ENCODE measurements at places on chromosomes 6 and 20.

- DNase-seq: peak; percentile 45
These were observed 60.5 kb downstream of the RSPH3 start for GRCh38 chr6:158939255-158940159.

- DNase-seq: no peak
These were observed 52.1 kb downstream of the YTHDF1 start for GRCh38 chr20:63163596-63164483.

- DNase-seq: no peak
These were observed 98.9 kb downstream of the IRF4 start for GRCh38 chr6:490251-491037.

- DNase-seq: peak; percentile 56
These were observed 5.6 kb upstream of the SYNE1 start for GRCh38 chr6:152642578-152643375.

GRCh38 chr20:12925863-12926793 is 82.6 kb upstream of the SPTLC3 start:
- DNase-seq: no peak

DNA sequence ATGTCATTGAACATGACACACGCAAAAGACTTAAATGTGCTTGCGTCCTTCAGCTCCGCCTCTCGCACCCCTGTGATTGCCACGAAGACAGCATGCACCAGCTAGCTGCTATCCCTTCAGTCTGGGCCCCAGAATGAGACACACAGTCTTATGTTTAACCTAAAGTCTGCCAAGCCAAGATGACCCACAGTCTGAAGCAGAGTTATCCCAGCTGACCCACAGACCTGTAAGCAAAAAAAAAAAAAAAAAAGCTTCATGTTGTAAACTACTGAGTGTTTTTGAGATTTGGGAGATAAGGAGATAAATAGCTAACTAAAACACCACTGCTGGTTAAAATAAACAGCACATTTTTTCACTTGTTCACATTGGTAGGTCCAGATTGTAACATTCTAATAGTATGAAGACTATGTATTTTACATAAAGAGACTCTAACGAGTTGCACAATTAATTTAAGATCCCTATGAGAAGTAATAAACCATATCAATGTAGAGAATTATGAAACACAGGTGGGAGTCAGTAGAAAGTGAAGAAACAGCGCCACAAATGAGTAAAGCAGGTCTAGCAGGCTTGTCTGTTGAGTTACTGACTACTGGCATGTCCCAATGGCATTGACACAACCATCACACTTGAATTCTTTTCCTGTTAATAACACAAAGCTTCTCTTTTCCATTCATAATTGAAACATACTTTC is 47.4 kb upstream of the CCDC28A start:
- DNase-seq: no peak

DNA sequence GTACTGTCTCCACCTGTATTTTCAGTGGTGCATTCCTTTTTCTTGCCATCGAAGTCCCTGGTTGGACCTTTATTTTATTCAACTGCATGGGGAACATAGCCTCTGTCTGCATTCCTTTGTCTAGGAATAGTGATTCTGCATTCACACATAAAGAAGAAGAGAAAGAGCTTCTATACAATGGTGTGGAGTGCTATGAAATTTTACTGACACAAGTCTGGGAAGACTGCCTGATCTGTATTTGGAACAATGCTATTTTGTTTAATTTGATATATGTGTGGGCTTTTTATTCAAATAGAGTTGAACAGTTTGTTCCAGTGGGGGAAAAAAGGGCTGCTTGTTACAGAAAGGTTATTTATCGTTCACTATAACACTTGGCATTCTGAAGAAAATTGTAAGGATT is 375.7 kb upstream of the POU3F2 start:
- DNase-seq: no peak

DNA sequence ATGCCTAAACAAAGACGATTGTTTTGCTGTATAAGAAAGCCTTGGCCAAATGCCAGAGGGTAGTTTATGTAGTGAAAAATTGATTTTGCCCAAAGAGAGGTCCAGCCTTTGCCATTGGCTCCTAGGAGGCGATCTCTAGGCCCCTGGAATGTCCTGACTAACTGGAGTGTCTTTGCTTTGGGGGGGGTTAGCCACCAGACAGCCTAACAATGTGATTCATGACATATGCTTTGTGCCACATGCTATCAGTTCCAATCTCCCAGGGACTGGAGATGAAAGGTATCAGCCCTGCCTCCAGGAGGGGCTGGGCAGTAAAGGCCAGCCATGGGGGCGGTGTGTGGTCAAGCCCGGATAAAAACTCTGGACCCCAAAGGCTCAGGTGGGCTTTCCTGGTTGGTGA is 32.7 kb upstream of the TUBB2A start:
- no peak for DNase-seq

DNA sequence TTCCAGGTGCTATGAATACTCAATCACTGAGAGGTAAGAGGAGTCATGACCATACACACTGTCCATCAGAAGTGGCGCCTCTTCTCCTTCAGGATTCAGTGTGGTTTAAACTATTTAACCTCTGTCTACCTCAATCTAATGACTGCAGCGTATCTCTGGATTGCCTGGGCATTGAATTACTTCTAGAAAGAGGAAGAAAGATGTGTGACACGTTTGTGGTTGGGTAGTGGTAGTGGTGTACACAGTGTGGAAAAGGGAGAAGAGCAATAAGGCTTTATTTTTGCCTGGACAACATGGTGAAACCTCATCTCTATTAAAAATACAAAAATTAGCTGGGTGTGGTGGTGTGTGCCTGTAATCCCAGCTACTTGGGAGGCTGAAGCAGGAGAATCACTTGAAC is 38.0 kb upstream of the ECHDC1 start:
- peak; percentile 22 for DNase-seq

GRCh38 chr6:147035886-147036285 is 168.3 kb upstream of the STXBP5 start:
- DNase-seq: no peak

- no peak for DNase-seq
These were observed 143.0 kb downstream of the SAMD5 start for GRCh38 chr6:147651249-147652063.

DNA sequence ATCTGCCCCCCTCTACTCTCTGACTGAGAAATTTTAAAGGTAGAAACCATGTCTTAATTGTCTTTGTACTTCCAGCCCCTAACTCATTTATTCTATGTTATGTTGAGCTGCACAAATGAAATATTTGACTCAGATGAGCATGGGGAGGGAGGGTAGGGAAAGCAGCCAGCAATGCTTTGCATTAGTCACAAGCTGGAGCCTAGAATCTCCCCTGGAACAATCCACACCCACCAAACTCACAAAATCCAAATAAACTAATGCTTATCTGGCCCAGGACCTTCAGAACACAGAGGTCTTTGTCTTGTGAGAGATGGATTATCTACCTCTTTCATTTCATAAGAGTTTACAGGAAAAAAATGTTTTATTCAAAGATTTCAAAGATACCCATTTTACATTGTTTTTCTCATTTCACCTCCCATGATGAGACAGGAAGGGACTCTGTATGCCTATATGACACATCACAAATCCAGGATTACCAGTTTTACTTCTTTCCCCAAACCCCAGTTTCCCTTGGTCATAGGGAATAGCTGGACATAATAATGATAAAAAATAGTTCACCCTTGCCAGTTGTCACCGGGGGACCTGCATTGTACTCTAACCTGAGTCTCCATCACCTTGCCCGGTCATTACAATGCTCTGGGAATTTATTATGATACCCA is 466.9 kb downstream of the KIF16B start:
- no peak for DNase-seq

- no peak for DNase-seq
These were observed 26.7 kb upstream of the NNAT start for GRCh38 chr20:37494301-37494700.

DNA sequence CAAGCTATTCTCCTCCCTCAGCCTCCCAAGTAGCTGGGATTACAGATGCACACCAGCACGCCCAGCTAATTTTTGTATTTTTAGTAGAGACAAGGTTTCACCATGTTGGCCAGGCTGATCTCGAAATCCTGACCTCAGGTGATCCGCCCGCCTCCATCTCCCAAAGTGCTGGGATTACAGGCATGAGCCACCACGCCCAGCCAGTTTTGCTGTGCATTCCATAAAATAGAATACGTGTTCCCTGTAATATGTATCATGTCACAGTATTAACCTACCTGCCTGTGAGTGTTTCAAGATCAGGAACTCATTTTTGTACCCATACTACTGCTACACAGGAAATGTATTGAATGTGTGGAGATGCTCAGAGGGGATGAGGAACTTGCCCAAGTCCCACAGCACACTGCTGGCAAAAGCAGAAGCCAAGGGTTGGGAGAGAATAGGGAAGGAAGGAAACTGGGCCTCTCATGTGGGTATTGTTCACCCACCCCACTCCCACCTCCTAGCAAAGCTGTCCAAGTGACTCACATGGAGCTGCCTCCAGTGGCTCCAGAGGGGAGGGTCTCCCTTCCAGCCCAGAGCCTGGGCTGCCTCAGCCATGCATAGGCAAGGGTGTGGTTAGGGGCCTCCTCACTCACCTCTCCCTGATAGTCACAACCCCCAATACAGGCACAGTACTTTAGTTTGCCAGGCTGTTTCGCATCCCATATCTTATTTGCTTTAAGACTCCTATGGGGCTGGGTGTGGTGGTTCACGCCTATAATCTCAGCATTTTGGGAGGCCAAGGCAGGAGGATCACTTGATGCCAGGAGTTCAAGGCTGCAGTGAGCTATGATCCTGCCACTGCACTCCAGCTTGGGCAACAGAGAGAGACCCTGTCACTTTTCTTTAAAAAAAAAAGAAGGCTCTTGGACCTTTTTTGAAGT is 9.4 kb downstream of the HM13 start:
- DNase-seq: peak; percentile 94

DNA sequence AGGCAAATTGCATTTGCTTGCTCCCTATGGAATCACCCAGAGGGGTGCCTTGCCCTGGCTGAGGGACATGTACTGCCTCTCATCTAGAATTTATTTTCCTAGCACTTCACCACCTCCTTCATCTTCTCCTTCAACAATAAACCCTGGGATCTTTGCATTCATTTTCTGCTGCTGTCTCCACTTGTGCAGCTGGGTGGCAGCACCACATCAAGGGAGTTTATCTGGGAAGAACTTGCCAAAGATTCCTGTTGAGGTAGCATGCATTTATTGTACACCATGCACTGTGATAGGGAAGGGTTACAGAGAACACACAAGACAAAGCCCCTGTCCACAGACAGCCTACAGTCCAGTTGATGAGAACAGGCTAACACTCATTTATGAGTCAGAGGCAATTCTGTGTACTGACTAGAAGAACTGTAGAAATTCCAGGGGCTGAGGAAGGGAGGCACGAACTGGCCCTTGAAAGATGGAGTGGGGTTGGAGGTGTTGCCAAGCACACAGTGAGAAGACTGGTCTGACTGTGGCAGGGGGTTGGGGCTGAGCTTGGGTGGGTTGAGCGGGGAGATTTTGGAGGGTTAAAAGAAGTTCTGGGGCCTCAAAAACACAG is 17.5 kb downstream of the C20orf173 start:
- DNase-seq: no peak

DNA sequence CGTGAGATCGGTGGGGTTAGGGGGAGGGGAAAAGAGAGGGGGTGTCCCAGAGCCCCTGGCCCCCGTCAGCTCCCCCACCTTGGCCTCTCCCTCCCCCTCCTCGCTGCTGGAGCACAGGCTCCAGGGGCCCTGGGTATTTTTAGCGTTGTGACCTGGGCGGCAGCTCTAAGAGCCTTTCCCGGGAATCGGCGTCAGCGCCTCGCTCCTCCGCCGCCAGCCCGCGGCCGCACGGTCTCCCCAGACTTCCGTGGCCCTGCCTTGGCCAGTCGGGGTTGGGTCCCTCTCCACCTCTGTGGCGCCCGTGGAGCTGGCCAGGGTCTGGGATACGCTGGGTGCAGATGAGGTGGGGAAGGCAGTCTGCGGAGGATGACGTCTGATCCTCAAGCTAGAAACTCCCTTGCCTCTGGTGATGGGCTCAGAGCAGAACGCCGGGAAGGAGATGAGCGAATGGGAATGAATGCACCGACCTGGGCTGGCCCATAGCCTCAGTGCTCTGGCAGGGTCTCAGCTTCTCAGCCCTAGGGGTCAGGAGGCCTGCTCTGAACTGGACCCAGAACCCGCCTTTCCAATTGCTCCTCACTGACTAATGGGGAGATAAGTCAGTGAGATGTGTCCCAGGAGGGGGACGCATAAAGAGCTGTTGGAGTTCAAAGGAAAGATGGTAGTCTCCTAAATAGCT is 883 bp upstream of the DBNDD2 start:
- peak; percentile 16 for DNase-seq

GRCh38 chr6:169452117-169452868 is 198.6 kb upstream of the THBS2 start:
- no peak for DNase-seq

GRCh38 chr6:156804402-156804801 is 27.2 kb downstream of the ARID1B start:
- DNase-seq: no peak

DNA sequence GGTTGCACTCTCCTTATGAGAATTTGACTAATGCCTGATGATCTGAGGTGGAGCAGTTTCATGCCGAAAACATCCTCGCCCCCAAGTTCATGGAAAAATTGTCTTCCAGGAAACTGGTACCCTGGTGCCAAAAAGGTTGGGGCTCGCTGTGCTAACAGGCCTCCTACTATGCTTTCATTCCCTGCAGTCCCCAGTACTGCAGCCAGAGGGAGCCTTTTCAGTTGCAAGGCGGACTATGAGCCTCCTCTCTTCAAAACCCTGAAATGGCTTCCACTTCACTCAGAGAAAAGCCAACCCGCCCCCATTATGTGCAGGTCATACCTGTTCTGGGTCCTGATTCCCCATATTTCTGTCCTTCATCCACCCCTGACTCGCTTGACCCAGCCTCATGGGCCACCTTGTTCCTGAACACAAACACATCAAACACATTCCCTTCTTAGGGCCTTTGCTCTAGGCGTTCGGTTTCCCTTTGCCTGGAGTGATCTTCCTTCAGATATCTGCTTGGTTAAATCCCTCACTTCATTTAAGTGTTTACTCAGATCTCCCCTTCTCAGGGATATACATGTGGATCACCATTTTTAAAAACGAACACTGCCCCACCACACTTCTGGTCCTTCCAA is 173.7 kb downstream of the PHACTR1 start:
- no peak for DNase-seq

DNA sequence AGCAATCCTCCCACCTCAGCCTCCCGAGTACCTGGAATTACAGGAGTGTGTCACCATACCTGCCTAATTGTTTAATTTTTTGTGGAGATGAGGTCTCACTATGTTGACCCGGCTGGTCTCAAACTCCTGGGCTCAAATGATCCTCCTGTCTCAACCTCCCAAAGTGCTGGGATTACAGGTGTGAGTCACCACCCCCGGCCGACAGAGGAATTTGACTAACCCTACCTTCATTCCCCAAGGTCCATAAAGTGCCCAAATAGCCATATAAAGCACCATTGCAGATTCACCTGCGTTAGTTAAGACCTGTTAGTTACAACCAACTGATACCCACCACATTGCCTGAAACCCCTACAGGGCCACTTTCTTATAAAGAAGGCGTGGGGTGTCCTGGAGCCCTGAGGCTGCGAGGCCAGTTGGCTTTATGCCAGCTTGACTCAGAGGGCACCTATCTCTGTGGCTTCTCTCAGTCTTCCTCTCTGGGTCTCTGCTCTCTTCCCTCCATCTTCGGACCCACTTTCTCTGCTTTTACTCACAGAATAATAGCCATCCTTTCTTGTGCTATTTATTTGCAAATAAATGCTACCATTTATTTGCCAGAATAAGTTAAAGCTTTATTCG is 65.6 kb downstream of the SLC2A10 start:
- no peak for DNase-seq

- peak; percentile 52 for DNase-seq
These were observed 207.9 kb downstream of the ERMARD start for GRCh38 chr6:169959136-169960002.

GRCh38 chr6:10194816-10195672 is 219.8 kb downstream of the TFAP2A start:
- DNase-seq: no peak

- DNase-seq: peak; percentile 30
These were observed 1.3 kb upstream of the UTRN start for GRCh38 chr6:144283646-144284477.
